ENCODE measurements at places on chromosomes 7 and 10.

DNA sequence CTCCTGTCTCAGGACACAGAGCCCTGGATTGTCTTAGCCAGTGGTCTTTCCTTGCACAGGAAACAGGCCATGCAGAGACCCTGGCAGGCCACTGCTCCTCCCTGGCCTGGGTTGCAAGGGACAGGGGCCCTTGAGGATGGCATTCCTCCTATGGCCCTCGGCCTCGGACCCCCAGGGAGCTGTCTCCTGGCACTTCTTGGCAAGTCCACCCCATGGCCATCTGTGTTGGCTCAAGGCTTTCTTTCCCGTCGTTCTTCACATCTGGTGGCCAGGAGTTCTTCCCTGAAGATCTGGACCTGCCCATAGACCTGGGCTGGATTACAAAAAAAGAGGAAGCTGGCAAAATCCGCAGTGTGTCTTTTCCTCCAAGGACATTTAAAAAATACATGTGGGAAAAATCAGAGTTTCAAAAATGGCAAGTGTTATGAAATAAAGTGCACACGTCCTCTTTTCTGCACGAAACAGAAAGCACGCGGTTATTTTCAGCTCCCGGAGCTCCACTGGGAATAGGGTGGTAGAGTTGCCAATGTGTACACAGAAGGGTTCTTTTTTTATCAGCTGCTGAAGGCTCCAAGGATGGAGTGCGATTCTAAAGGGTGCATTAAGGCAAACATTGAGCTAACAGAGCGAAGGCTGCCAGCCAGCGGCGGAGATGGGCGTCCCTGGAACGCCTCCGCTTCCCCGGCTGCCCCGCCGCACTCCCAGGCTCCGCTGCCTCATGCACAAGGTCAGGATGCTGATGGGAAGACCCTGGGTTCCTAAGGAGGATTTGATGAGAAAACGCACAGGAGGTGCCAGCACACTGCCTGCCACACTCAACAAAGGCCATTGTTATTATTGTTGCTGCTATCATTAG, 62.8 kb upstream of the FAM20C start:
- peak; percentile 83 for DNase-seq

- DNase-seq: no peak
These were observed 181.9 kb downstream of the USP6NL start for GRCh38 chr10:11429439-11430052.

DNA sequence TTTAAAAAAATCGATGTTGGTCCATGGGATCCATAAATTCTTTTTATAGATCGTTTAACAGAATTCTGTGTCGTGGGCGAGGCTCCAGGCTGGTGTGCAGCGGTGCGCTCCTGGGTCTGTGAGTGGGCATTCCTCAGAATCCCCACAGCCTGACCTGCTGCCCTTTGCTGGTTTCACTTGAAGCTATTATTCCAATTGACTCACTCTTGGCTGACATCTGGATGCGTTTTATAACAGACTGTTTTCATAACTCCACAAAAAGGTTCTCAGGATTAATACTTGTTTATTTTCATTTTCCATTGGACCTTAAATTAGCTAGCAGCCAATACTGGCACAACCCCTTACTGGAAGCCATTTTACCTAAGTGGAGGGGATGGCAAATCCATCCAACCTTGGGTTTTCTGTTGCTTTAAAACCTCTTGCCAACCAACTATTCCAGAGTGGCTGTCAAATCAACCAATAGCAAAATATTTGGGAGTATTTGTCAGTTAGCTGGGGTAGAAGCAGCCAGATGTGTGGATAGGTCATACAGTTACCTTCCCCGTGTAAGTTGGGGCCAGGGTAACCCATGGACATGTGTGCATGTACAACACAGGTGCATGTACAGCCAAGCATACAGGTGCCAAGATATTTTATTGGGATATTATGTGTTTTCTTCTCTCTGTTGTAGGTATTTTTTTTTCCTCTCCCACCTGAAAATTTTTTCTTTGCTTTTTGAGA, 160.7 kb upstream of the ZNF32 start:
- DNase-seq: no peak

- no peak for DNase-seq
These were observed 58.9 kb downstream of the KCNMA1 start for GRCh38 chr10:77578583-77579227.

GRCh38 chr10:28381466-28381865, 78.6 kb upstream of the MPP7 start:
- DNase-seq: no peak

GRCh38 chr10:122021379-122021778, 32.4 kb downstream of the TACC2 start:
- DNase-seq: no peak

DNA sequence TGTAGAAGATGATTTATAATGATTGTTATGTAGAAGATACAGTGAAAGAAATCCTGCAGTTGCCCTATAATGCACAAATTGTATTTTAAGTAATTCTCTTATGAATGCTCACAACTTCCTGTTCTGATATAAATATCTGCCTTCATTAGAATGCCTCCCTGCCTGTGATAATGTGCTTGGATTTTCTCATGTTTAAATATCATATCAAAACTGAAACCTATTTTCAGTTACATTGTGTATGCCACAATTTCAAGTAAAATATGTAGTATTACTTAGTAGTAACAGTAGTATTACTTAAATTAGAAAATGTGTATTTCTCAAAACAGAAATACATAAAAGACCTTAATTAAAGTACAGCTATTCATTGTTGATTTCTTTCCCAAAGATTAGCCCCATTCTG, 41.1 kb upstream of the TFEC start:
- peak; percentile 17 for DNase-seq

DNA sequence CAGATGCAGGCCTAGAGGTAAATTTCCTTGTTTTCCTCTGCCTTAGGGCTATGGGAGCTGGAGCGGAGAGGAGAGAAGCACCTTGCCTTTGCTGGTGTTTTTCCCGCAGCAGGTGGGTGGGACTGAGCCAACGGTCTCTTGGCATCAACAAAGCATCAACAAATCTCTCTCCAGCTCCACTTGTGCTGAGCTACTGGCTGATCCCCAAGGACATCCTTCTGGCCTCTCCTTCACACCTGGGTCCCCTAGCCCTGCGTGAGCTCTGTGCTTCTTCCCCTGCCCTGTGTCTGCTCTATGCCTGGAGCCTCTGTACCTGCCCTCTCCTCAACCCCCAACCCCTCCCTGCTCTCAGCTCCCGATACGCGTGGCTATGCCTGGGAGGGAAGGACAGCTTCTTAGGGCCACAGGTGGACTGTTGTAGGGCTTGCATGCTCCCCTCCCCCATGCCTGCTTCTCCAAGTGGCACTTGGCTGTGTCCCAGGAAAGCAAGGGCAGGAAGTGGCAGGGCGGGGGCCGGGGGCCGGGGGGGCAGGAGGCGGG, 3.2 kb upstream of the CLDN4 start:
- DNase-seq: no peak

DNA sequence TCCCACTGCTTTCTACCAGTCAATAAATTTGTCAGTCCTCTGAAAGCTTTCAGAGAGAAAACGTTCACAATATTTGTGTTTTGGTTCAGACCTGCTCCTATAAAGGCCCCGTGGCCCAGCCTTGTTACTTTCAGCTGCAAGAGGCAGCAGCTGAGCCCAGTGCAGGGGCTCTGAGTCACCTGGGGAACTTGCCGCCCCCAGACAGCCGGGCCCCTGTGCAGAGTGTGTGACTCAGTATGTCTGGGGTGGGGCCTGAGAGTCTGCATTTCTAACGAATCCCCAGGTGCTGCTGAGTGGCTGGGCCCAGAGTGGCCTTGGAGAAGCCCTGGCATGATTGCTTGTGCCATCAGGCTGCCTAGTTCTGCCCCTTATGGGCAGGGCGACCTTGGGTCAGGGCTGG, 303.5 kb downstream of the PAXIP1 start:
- no peak for DNase-seq

DNA sequence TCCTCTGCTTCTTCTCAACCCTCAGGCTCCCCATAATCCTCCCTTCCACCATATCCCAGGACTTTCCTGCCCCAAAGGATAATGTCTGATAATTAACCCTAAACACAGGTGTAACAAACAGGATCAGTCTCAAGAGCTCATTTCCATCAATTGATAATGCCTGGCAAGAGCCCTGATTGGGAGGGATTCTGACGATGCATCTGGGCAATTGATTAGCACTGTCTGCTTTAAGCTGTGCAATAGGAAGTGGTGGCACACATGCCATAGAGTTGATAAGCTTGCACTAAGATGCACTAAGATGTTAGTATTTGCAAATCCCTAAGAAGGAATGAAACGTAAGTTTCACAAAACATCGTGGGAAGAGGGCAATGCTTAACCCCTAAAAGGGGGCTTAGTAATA, 27.4 kb upstream of the EGR2 start:
- DNase-seq: no peak

DNA sequence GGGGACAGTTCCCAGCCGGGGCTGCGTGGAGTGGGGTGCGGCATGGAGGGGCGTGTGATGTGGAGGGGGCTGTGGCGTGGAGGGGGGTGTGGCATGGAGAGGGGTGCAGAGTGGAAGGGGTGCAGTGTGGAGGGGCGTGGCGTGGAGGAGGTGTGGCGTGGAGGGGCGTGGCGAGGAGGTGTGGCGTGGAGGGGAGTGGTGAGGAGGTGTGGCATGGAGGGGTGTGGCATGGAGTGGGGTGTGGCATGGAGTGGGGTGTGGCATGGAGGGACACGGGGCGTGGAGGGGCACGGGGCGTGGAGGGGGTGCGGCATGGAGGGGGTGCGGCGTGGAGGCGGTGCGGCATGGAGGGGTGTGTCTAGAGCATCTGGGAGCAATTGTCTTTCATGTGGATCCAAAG, 33.6 kb downstream of the NKX6-2 start:
- no peak for DNase-seq

DNA sequence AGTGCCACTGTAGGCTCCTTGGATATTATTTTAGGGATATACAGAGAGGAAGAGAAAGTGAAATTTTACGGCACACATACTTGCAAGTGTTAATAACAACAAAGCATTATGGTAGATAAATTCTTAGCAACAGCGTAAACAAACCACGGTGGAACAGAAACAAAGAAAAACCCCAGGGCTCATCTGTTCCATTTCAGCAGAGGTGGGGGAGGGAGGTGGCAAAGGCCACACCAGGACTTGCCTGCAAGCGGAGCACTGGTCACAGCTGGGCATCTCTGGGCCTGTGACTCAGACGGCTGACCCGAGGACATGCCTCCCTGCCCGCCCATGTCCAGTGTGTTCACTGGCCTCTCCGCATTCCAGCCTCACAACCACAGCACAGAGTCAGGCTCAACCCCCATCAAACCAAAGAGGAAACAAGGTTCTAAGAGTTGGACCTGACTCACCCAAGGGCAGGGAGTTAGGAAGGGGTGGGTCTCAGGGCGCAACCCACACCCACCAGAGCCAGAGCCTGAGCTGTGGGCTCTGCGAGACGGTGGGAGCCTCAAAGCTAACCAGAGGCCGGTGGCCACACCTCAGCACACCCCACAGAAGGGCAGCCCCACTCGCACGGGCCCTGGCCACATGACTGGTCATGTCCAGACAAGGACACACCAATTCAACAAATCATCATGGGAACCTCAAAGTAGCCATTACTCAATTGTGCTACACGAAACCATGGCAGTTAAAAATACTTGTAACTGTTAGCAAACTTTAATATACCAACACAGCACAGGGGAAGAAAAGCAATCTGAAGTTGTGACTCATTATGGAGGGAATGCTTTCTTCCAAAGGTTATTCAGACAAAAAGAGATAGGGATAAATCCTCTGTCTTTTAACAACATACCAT, 10.7 kb downstream of the ESYT2 start:
- DNase-seq: peak; percentile 98

GRCh38 chr7:35494407-35494806, 200.5 kb downstream of the HERPUD2 start:
- peak; percentile 8 for DNase-seq

GRCh38 chr7:71165708-71166107, 33.8 kb downstream of the GALNT17 start:
- no peak for DNase-seq

- DNase-seq: no peak
These were observed 8.4 kb downstream of the USP6NL start for GRCh38 chr10:11602919-11603523.

- DNase-seq: no peak
These were observed 89.5 kb upstream of the LYZL1 start for GRCh38 chr10:29199339-29199738.

DNA sequence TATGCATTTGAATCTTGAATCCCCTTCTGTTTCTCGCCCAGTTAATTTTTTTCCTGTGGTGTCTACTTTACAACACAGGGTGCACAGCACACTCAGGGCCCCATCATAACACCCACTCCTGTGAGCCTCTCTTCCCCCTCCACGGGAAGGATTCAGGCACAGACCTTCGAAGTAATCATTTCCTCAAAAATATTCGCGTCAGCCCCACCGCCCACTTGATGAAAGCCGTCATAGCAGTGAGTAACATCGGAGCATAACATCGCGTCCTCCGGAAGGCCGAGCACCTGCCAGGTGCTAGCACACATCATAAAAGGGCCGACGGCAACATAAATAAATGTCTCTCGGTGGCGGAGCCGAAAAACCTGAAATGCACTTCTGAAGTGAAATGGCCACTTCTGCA, 201.7 kb upstream of the ADARB2 start:
- DNase-seq: peak; percentile 57

DNA sequence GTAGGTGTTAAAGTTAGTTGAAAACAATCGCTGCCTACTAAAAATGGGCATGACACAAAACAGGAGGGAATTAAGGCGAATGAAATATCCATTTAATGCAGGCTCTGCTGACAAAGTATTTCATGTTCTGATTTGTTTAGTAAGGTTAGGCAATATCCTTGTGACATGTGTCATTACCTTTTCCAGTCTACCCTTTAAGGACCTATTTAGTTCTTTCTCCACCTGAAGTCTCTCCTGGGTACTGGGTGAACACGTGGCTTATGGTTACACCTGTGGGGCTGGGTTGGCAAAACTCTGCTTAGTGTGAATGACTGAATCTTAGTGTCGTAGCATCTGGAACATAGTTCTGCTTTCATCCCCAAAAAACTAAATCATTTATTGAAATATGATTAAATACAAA, 313.5 kb downstream of the CCDC3 start:
- no peak for DNase-seq

DNA sequence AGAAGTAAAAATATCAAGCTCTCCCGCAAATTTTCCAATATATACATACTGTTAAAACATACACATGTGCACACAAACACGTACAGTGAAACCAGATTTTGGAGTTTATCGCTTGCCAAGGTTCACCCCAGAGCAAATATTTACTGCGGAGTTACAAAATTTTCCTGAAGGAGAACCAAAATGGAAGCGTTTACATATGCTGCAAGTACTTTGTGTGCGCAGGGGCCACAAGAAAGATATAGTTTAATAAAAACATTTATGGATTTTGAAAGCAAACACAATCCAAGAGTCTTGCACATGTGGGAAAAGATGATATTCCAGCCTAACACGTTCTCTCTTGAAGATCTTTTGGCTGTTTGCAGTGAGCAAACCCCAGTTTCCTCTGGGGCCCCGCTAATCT, 301.3 kb upstream of the NFE2L3 start:
- DNase-seq: no peak

GRCh38 chr7:150978126-150978789, at the start of gene KCNH2:
Gene KCNH2 (minus strand): TSS chr7:150978321. CDS start chr7:150977913, 408 bp downstream.
- no peak for DNase-seq

DNA sequence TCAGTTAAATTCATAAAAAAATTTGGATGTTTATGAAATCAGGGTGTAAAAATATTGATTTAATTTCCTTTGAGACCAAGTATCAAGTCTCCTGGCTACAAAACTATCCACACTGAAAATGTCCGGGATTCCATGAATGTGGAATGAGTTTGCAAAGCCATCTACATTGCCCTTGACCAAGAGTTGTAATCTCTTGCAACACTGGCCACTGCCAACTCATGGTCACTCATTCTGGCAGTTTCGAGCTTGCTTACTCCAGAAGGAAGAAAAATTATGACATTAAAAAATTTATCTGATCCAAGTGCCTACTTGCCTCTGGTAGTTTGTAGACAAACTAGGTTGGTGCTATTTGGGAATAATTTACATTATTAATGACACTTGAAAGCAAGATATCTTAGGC, 84.2 kb downstream of the NPY start:
- DNase-seq: no peak

All from suppressor macrophage (primary cell).